ENCODE measurements at places on chromosomes 2 and 18. TPM values are rescaled to one million over a fixed set of nuclear protein-coding genes. Genes with fewer than 3 reads are reported as not detected.

DNA sequence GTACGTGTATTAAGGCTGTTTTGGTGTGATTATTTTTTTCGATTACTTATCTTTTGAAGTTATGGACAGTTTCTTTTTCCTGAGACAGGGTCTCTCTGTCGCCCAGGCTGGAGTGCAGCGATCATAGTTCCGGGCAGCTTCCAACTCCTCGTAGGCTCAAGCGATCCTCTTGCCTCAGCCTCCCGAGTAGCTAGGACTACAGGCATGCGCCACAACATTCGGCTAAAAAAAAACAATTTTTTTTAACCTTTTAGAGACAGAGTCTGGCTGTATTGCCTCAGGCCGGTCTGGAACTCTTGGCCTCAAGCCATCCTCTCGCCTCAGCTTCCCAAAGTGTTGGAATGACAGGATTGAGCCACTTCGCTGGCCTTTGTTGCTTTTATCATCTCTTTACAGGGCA lies 945 bp downstream of the HAT1 start:
- H3K36me3 ChIP-seq: peaks cover 26% of the 10 kb centered on the region
- H3K4me1 ChIP-seq: peaks cover 42% of the 10 kb centered on the region
- DNase-seq: no peak
- no peaks in the 10 kb centered on the region for H3K27me3 ChIP-seq

DNA sequence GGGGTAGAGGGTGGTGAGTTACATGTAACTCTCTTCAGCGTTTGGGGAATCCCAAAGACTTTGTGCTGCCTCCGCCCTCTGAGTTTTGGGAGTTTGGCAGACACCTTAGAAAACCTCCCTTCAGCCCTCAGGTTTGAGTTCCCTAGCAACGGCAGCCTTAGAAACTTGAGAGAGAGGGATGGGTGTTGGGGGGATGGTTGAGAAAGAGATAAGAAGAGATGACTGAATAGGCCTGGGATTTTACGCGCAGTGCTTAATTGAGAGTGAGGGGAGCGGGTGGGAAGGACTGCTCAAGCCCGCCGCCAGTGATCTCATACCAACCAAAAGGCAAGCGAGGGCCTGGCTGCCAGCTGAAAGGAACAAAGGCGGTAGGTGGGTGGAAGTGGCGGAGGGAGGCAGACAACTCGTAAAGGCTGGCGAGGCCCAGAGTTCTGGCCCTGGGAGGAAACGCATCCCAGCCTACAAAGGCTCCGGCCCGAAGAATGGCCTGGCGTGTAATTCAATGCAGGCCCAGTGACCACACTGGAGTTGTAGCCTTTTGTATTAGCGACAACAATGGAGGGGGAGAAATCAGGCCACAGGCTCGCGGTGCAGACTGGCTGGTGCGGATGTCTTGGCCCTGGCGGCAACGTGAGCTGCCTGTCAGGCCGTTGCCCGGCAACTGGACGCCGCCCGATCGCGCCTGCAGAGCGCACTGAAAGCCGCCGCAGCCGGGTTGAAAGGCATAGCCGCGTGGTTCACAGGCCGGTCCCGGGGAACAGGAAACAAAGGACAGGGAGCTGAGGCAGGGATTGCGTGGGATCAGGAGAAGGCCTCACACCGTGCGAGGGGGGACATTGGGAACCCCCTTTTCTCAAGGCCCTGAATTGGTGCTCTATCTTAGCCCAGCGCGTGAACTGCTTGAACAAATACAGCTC lies 39.9 kb upstream of the DARS1 start:
- peaks cover 16% of the 10 kb centered on the region for H3K4me1 ChIP-seq
- no peak overlapping the region for H3K4me3 ChIP-seq
- H3K36me3 ChIP-seq: peaks cover 3% of the 10 kb centered on the region
- peak overlapping the region; percentile 47 for H3K27ac ChIP-seq
- peak; percentile 40 for DNase-seq

GRCh38 chr2:232586943-232587505 lies 36.5 kb downstream of the EIF4E2 start:
- H3K4me1 ChIP-seq: no peaks in the 10 kb centered on the region
- DNase-seq: no peak
- no peak overlapping the region for H3K27ac ChIP-seq
- no peak overlapping the region for H3K4me3 ChIP-seq

- H3K4me3 ChIP-seq: no peak overlapping the region
- H3K27ac ChIP-seq: no peak overlapping the region
- peaks cover 31% of the 10 kb centered on the region for H3K4me1 ChIP-seq
Observed at GRCh38 chr18:35624146-35624545, 42.6 kb downstream of the GALNT1 start.

GRCh38 chr18:28040716-28041115 lies 136.2 kb downstream of the CDH2 start:
- DNase-seq: no peak
- H3K4me3 ChIP-seq: no peak overlapping the region
- no peaks in the 10 kb centered on the region for H3K27me3 ChIP-seq
- no peaks in the 10 kb centered on the region for H3K4me1 ChIP-seq
- H3K36me3 ChIP-seq: no peaks in the 10 kb centered on the region

DNA sequence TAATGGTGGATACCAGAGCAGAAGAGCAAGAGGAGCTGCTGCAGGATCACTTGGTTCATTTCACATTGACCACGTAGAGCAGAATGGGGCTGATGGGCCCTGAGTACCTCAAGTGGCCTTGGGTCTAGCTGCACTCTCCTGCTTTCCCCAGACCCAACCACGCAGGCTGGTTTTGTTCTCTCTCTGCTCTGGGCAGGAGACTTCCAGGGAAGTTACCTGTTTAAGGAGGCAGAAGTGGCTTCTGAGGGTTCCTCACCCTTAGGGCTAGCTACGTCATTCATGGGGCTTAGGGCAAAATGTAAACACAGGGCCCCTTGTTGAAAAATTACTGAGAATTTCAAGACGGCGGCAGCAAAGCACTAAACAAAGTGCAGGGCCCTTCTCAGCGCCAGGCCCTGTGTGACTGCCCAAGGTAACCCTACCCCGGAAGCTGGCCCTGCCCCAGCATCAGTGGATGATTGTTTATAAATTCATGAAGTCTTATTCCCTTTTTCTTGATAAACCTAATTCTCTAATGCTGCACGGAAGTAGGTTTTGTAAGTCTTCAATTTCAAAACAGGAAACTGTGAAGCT lies 75.9 kb downstream of the TMEM182 start:
- H3K4me1 ChIP-seq: no peaks in the 10 kb centered on the region
- no peak overlapping the region for H3K4me3 ChIP-seq
- no peaks in the 10 kb centered on the region for H3K27me3 ChIP-seq
- H3K27ac ChIP-seq: no peak overlapping the region
- H3K36me3 ChIP-seq: no peaks in the 10 kb centered on the region
- DNase-seq: no peak

- peaks cover 4% of the 10 kb centered on the region for H3K36me3 ChIP-seq
- peaks cover 9% of the 10 kb centered on the region for H3K27me3 ChIP-seq
- H3K4me3 ChIP-seq: no peak overlapping the region
- no peaks in the 10 kb centered on the region for H3K4me1 ChIP-seq
- DNase-seq: no peak
Observed at GRCh38 chr2:37544591-37545031, 126.8 kb downstream of the CDC42EP3 start.

- peaks cover 11% of the 10 kb centered on the region for H3K4me1 ChIP-seq
- H3K36me3 ChIP-seq: no peaks in the 10 kb centered on the region
- peak overlapping the region; percentile 73 for H3K4me3 ChIP-seq
- H3K27ac ChIP-seq: no peak overlapping the region
Observed at GRCh38 chr18:35949903-35950627, 22.4 kb upstream of the RMP24 start.

GRCh38 chr18:21163647-21164547 lies 52.3 kb upstream of the ROCK1 start:
- no peak for DNase-seq
- no peak overlapping the region for H3K27ac ChIP-seq
- H3K4me1 ChIP-seq: no peaks in the 10 kb centered on the region
- no peak overlapping the region for H3K4me3 ChIP-seq
- no peaks in the 10 kb centered on the region for H3K36me3 ChIP-seq

GRCh38 chr18:2570772-2571199 lies 519 bp downstream of the METTL4 start:
- peak; percentile 66 for DNase-seq
- H3K4me1 ChIP-seq: peaks cover 62% of the 10 kb centered on the region
- H3K4me3 ChIP-seq: peak overlapping the region; percentile 96
- H3K27ac ChIP-seq: peak overlapping the region; percentile 99
- peaks cover 51% of the 10 kb centered on the region for H3K36me3 ChIP-seq

The SLC16A14 gene
- 0.27 TPM for total RNA-seq

The CELF4 gene
- not detected for total RNA-seq

The SOS1 gene
- 204 TPM for total RNA-seq

GRCh38 chr2:227473806-227474205 lies 1.9 kb downstream of the AGFG1 start:
- peak overlapping the region; percentile 78 for H3K4me3 ChIP-seq
- no peaks in the 10 kb centered on the region for H3K27me3 ChIP-seq
- peaks cover 32% of the 10 kb centered on the region for H3K4me1 ChIP-seq
- no peaks in the 10 kb centered on the region for H3K36me3 ChIP-seq
- DNase-seq: no peak

The KCNJ13 gene
- total RNA-seq: not detected

The GTF2A1L gene
- not detected for total RNA-seq

The TM4SF20 gene
- not detected for total RNA-seq

DNA sequence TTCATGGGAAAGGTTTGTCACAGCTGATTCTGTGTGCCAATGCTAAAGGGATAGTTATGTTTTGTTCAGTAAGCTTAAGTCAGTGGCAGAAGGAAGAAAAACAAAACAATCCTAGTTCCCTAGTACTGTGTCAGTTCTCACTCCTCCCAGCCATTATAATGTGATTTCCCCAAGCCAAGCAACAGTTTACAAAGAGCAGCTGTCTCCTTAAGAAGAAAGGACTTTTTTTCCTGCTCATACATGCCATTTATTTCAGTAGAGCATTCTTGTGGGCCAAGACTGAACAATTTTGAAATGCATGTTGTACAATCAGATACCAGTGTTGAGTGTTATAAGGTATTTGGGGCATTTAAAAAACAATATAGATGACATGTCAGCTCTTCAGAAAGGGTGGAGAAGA lies 52.1 kb downstream of the NEMP2 start:
- H3K27me3 ChIP-seq: no peaks in the 10 kb centered on the region
- no peak overlapping the region for H3K27ac ChIP-seq
- H3K4me1 ChIP-seq: peaks cover 2% of the 10 kb centered on the region
- no peak for DNase-seq
- no peak overlapping the region for H3K4me3 ChIP-seq

DNA sequence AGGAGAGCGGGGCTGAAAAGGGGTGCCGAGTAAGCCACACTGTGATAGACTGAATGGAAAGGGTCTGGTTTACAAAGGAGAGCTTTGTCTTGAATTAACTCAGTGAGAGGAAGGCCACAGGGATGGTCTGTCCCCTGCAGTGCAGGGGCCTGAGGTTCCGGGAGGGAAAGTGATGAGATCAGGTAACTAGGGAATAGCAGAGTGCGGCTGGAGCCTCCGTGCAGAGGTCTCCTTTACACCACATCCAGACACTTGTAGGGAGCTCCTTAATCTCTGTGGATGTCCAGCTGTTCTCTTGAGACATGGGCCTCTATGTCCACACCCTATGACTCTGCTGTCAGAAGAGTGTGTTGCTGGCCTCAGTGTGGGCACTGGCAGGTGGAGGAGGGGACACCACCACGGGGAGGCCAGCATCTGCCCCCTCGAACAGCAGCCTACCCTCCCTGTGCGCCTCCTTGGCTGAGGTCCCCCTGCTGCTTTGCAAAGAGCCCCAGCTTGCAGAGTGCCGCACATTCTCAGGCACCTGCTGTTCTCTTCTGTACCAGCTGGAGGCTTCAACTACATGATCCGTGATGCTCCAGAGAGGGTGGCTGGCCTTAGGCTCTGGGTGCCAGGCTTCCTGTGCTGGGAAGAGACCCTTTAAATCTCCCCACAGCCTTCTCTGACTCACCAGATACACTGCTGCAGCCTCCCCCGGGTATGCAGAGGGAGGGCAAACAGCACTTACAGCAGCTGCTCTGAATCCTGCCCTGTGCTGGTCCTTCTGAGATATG lies 25.9 kb downstream of the ENOSF1 start:
- DNase-seq: no peak
- H3K36me3 ChIP-seq: peaks cover 36% of the 10 kb centered on the region
- no peaks in the 10 kb centered on the region for H3K27me3 ChIP-seq
- peaks cover 19% of the 10 kb centered on the region for H3K4me1 ChIP-seq
- peak overlapping the region; percentile 33 for H3K27ac ChIP-seq

GRCh38 chr18:12769136-12769535 lies 66.3 kb downstream of the PSMG2 start:
- peaks cover 10% of the 10 kb centered on the region for H3K4me1 ChIP-seq
- H3K4me3 ChIP-seq: no peak overlapping the region
- no peak for DNase-seq
- peaks cover 9% of the 10 kb centered on the region for H3K36me3 ChIP-seq

The UGT1A6 gene
- total RNA-seq: not detected

The NPHP1 gene
- 0.17 TPM for total RNA-seq

- peaks cover 23% of the 10 kb centered on the region for H3K4me1 ChIP-seq
- no peak overlapping the region for H3K4me3 ChIP-seq
- H3K27me3 ChIP-seq: peaks cover 72% of the 10 kb centered on the region
- H3K36me3 ChIP-seq: no peaks in the 10 kb centered on the region
- peak; percentile 67 for DNase-seq
Observed at GRCh38 chr2:218876562-218877219, 4.0 kb upstream of the WNT10A start.

The AQP4 gene
- not detected for total RNA-seq

The PSMA8 gene
- 1.2 TPM for total RNA-seq

- no peak for DNase-seq
- H3K36me3 ChIP-seq: no peaks in the 10 kb centered on the region
Observed at GRCh38 chr18:24923138-24923537, 428.8 kb downstream of the ZNF521 start.

Measured in activated CD4-positive, alpha-beta T cell treated with anti-CD3 and anti-CD28 coated beads, Interleukin-2, amount 10 ng/mL, durations not matched to agents 7 days and 5 days (primary cell).